ENCODE measurements at places on chromosomes 13 and 19. TPM values are rescaled to one million over a fixed set of nuclear protein-coding genes. Genes with fewer than 3 reads are reported as not detected.

C19orf81 gene
- 1.7 TPM for total RNA-seq

MBD3L3 gene
- total RNA-seq: not detected

- no peak for DNase-seq
- H3K4me1 ChIP-seq: no peaks in the 10 kb centered on the region
- no peaks in the 10 kb centered on the region for H3K27me3 ChIP-seq
- H3K36me3 ChIP-seq: peaks cover 11% of the 10 kb centered on the region
These were observed 60.0 kb downstream of the FLT1 start for GRCh38 chr13:28434926-28435325.

DNA sequence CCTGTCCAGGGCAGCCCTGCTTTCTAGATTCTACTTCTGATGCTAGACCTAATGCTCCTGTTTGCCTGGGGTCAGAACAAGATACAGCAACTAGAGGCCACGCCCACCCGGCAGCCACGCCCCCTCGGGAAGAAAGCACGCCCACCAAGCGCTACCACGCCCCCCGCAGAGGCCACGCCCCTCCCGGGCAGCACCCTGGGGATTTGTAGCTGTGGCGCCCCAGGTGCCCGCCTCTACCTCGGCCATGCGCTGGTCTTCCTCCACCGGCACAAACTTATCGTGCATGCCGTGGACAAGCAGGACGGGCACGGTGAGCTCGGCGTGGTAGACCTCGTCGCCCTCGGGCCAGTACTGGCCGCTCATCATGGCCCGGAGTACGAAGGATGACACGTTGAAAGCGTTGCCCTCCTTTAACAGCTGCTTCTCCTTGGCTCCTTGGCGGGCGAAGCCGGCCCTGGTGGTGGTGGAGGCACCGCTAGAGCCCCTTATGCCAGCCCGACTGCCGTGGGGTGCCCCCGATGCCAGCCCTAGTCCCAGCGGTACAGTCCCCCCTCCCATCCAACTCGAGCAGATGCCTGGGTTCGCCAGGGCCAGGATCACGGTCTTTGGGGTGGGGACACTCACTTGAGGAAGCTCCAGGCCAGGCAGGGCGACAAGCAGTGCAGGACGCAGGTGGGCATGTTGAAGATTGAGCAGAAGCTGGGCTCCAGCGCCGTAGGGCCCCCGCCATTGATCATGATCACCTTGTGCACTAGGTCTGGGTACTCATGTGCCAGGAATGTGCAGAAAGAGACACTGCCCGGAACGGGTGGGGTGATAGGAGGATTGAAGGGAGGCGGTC lies 9.0 kb downstream of the ABHD8 start:
- no peak overlapping the region for H3K27ac ChIP-seq
- peaks cover 5% of the 10 kb centered on the region for H3K4me1 ChIP-seq
- no peak overlapping the region for H3K4me3 ChIP-seq
- peak; percentile 85 for DNase-seq

- peaks cover 8% of the 10 kb centered on the region for H3K36me3 ChIP-seq
- no peaks in the 10 kb centered on the region for H3K27me3 ChIP-seq
These were observed 106.1 kb downstream of the DHRS12 start for GRCh38 chr13:51697855-51698254.

GRCh38 chr13:26379831-26380230 lies 125.9 kb downstream of the CDK8 start:
- H3K27me3 ChIP-seq: no peaks in the 10 kb centered on the region
- H3K4me3 ChIP-seq: no peak overlapping the region
- no peaks in the 10 kb centered on the region for H3K36me3 ChIP-seq
- DNase-seq: no peak

- no peak for DNase-seq
- no peaks in the 10 kb centered on the region for H3K27me3 ChIP-seq
- peaks cover 51% of the 10 kb centered on the region for H3K4me1 ChIP-seq
These were observed 94.5 kb upstream of the TM9SF2 start for GRCh38 chr13:99406799-99407201.

DNA sequence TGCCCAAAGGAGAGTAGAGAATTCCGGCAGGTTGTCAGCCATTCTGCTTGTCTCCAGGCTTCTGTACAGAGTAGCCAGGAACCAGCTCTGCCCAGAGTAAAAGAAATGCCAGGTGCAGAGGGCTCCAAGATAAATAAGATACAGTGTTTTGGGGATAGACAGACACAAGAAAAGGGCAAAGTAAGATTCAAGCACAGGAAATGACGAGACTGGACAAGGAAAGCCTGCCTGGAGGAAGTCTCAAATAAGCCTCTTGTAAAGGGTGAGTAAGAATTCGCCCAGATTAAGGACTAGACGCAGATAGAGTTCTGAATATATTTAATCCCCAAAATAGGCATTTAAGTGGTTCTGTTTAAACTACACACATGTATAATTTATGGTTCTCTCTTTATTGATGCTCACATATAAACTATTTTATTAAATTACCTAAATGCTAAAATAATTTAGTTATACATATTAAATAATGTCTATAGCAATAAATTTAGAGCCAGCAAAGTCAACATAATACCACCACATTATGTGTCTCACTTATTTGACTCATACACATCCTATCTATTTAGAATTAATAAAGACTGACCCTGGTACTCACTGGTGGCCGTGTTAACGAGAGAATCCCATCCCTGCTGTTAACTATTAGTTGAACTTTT lies 98.4 kb upstream of the RAP2A start:
- H3K36me3 ChIP-seq: no peaks in the 10 kb centered on the region
- no peaks in the 10 kb centered on the region for H3K27me3 ChIP-seq
- no peak for DNase-seq
- H3K27ac ChIP-seq: no peak overlapping the region
- H3K4me1 ChIP-seq: peaks cover 16% of the 10 kb centered on the region
- H3K4me3 ChIP-seq: no peak overlapping the region

Data from activated CD4-positive, alpha-beta T cell treated with anti-CD3 and anti-CD28 coated beads for 36 hours (primary cell).